Germinal center (tissue), 1 donor: ENCODE measurements at places on chromosomes 6 and 20.

- no peak for DNase-seq
Measured at GRCh38 chr6:90892271-90892670, 305.4 kb upstream of the MAP3K7 start.

DNA sequence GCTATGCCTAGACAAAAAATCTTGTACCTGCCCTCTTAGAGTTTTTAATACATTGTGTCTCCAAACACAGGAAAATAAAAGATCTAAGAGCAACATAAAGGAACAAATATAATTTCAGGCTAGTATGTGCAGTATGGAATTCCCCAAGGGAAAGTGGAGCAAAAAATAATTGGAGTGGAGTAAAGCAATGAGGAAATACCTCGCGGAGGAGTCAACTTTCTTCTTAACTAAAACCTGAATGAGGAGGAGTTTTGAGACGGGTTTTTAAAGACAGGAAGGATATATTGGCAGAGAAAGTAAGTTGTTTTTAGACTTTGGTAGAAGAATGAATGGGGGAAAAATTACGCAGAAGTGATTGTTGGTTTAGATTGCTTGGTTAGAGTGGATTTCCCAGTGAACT lies 14.0 kb downstream of the HIVEP1 start:
- DNase-seq, result no peak

- no peak for DNase-seq
Measured at GRCh38 chr6:168332020-168332419, 12.4 kb upstream of the DACT2 start.

- DNase-seq, result no peak
Measured at GRCh38 chr6:15509335-15509933, 153.4 kb downstream of the DTNBP1 start.

GRCh38 chr6:36280467-36280866 lies 10.6 kb downstream of the PNPLA1 start:
- no peak for DNase-seq

GRCh38 chr6:69825904-69826303 lies 29.1 kb upstream of the LMBRD1 start:
- no peak for DNase-seq

DNA sequence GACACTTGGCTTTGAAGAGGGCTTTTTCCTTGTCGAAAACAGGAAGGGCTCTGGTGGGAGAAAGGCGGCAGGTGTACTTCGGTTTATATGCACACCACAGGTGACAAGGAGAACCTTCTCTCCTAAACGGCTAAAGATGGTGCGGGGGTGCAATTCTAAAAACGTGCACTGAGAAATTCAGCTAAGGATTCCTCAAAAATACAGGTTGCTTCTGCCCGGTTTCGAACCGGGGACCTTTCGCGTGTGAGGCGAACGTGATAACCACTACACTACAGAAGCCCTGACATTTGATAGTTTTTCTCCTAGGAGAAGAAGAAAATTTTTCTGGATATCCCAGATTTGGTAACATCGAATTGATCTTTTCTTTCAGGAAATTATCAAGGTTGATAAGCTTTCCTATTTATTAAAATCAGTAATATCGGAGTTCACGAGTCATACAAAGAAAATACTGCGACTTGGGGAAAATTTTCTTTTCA lies 32.0 kb downstream of the POM121L2 start:
- no peak for DNase-seq

DNA sequence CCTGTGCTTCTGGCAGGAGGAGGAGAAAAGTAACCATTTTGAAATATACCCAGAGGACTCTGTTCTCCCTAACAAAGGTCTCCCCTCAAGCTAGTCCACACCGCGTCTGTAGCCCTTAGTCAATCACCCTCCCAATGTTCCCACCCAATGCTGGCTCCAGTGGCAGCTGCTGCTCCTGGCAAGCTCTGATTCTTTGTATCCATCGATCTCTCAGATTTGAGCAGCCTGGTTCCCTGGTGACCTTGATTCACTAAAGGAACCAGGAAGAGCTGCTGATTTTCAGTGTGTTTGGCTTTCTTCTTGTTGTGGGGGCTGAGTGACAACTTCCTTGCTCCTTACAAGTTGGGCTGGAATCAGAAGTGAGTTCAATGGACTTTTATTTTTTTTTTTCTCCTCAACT lies 68.5 kb downstream of the FOXC1 start:
- DNase-seq, result no peak

GRCh38 chr6:131657222-131657621 lies 20.1 kb downstream of the ENPP3 start:
- no peak for DNase-seq

- no peak for DNase-seq
Measured at GRCh38 chr6:156683821-156684220, 93.4 kb upstream of the ARID1B start.

DNA sequence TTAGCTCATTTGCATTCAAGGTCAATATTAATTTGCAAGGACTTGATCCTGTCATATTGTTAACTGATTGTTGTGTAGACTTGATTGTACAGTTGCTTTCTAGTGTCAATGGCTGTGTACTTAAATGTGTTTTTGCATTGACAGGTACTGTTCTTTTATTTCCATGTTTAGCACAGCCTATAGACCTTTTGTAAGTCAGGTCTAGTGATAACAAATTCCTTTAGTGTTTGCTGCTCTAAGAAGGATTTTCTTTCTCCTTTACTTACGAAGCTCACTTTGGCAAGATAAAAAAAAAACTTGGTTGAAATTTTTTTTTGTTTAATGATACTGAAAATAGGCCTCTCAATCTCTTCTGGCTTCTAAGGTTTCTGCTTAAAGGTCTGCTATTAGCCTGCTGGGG lies 942.3 kb downstream of the QKI start:
- no peak for DNase-seq

DNA sequence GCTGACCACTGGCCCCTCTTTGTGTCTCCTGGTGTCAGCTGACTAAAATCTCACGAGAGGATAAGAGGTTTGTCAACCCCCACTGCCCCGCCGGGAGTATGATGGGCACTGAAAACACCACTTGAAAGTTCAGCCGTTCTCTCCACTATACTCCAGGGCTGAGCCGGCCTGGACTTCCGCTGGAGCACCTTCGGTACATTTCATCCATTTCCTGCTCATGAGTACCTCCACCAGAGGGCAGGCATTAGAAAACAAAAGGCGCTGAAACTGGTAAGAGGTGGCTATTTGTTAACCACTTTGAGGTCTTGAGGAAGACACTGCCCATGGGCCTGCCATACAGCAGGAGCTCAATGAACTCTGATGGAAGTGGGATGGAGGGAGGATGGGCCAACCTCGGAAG lies 17.9 kb upstream of the ANKRD60 start:
- no peak for DNase-seq

DNA sequence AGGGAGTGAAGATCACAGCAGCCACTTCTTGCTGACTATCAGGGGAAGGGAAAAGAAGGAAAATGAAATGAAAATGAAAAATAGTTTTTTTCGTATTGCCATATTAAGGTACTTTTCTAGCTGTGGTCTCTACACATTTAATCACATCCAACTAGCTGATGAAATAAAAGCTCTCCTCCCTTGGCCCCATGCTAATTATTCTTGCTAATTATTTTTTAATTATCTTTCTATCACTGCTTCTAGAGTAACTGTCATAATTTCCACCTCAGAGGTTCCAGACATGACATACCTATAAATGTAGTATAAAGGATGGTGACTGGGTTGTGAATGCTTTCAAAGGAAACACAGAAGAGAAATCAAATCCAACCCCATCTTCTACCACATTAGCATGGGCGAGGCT lies 334.1 kb upstream of the MAN1A1 start:
- no peak for DNase-seq

- DNase-seq, result no peak
Measured at GRCh38 chr6:108156938-108157233, 8.9 kb upstream of the NR2E1 start.

- DNase-seq, result no peak
Measured at GRCh38 chr20:41174373-41174772, 37.0 kb downstream of the PLCG1 start.

DNA sequence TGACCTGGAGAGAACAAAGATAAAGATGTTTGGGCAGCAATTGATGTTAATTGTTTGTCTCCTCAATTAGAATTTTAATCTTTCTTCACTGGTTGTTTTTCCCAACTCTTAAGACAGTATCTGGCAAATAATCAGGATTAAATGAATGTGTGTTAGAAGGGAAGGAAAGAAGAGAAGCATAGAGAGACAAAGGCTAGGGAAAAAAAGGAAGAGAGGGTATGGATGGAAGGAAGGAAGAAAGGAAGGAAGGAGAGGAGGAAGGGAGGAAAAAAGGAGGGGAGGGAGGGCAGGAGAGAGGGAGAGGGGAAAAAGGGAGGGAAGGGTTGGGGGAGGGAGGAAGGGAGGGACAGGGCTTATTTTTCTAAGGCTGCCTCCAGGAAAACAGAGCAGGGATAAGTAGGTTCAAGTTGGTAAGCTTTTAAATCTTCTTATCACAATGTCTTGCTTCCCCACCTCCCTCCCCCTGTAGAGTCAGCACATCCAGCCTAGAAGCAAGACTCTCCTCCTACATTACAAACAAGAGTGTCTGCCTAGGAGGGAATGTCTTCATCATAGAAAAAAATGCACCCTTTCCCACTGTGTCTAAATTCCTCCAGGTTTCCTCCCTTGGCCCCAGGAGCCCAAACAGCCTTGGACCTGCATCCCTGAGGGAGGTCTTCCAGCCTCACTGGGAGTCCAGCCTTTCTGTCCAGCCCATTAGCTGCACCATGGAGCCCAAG lies 447.8 kb upstream of the JARID2 start:
- no peak for DNase-seq

GRCh38 chr6:91310178-91310577 lies 723.3 kb upstream of the MAP3K7 start:
- DNase-seq, result no peak

DNA sequence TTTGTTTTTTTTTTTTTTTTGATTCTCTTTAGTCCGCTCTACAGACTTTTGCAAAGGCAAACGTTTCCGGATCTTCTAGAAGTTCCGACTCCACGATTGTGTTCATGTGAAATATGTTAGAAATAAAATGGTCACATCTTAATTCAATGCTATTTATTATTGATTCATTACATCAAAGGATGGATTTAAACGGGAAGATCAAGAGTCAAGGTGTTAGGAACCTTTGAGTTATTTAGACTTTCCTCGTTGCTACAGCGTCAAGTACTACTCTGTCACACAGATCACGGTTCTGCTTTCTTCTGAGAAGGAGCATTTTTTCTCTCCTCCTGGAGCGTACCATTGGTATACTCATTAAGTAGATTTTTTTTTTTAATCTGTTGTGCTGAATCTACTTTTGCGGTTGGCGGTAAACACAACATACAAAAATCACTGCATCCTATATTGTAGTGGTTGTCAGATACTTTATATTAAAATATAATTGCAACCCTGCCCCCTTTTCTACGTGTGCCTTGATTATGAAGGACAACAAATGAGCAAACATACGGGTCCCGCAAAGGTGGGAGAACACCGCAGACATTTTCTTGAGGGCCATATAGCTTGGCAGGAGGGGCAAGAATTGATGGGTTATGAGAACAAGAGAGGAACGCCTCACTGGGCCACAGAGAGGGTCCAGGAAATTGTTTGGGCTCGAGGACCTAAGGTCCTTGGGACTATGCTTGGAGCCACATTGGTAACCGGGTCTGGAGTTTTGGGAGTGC lies 17.5 kb downstream of the HMGN4 start:
- no peak for DNase-seq

DNA sequence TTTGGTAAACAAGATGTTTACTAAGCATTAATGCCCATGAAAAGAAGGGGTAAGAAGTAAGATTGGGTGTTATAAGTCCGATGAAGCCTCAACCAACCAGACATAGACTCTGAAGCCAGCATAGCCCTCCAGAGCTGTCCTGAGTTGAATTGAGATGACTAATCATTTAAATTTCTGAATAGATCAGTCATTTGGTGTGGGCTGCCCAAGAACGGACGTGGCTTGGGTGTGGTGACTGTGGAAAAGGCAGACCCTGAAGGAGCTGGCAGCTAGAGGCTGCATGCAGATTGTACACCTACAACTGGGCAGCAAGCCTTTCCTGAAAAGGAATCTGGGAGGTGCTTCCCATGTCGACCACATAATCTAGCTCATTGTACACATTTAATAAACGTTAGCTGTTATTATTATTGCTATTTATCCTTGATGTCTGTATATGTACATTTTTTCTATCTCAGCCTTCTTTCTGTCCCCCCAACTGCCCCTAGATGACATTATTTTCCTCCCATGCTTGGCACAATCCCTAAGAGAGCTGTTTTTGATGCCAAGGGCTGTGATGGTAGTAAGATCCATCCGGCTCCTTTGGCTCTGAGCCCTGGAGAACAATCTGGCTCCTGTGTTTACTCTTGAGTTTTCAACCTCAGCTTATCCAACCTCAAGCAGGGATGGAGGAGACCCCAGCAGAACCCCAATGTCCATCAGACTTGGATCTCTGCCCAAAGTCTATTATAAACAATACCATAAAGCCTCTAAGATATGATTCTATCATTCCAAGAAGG lies 57.6 kb upstream of the JAG1 start:
- DNase-seq, result no peak
